ENCODE measurements at places on chromosomes 3 and 15. TPM values are rescaled to one million over a fixed set of nuclear protein-coding genes. Genes with fewer than 3 reads are reported as not detected.
A peak's percentile ranks its signal among the peaks of the same experiment; 100 is the strongest.

Gene TOP2B
- 187 TPM for total RNA-seq

DNA sequence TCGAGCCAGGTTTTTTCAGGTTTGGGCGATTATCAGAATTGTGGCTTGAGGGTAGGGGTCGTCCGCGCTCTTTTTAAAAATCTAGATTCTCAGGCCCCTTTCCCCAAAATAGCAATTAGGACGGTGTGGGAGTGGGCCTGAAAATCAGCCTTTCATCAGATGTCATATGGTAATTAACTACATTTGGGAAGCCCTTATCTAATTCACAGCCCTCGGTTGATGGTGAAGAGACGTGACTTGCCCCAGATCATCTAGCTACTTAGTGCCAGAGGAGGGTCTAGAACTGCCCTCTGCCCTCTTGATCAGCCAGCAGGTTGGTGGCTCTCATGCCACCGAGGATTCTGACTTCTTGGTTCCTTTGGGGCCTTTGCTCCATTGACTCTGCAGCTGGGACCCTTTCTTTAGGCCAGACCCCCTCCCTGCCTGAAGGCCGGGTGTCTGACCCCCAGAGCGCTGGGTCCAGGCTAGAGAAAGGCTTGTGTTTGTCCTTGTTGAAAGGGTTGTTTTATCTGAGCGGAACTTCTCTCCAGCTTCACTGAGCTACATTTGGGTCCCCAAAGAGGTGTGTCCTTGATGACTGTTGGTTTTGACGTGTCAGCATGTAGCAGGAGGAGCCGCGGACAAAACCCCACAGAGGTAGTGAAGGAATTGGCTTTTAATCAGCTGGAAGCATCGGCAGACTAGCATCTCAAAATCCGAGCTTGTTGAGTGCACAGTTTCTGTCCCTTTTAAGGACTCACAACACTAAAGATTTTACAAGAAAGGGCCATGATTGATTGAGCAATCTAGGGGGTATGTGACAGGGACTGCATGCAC, 857 bp downstream of the AEN start:
- H3K36me3 ChIP-seq = no peaks in the 10 kb centered on the region
- no peak for DNase-seq
- peak overlapping the region; percentile 87 for H3K27ac ChIP-seq
- peaks cover 45% of the 10 kb centered on the region for H3K4me1 ChIP-seq
- H3K27me3 ChIP-seq = no peaks in the 10 kb centered on the region

DNA sequence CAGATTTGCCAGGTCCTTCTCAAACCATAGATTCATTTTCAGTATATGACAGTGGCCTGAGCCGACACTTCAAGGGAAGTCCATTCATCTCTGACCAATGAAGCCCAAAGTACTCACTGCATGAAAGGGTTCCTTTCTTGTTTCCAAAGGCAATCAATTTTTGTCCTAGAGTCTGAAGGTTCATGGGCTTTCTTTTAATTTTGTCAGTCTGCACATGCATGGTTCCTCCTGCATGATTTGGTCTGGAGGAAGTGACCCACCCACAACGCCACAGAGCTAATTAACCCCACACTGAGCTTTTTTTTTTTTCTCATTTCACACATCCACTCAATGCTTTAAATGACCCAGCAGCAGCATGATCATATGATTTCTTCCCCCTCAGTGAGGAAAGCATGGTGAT, 216.4 kb downstream of the TIGIT start:
- peaks cover 14% of the 10 kb centered on the region for H3K36me3 ChIP-seq
- H3K27ac ChIP-seq = no peak overlapping the region
- H3K4me1 ChIP-seq = peaks cover 2% of the 10 kb centered on the region

DNA sequence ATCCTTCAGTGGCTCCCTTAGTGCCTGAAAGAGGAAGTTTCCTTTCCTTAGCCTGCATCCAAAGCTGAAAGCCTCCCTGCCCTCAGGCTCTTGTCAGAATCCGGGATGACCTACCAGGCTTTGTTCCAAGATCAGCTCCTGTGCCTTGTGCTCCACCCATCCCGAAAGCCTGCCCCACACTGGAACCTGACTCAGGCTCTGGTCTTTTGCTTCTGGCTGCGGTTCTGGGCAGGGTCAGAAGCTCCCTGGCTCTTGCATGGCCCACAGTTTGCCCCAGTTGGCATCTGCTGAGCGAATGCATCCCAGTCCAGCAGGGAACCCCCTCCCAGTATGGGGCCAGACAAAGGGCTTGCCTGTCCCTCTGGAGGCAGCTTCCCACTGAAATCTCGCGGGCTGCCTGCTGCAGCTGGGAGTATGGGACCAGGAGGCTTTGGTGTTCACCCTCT, 25.9 kb upstream of the KIF23 start:
- H3K27me3 ChIP-seq = no peaks in the 10 kb centered on the region
- H3K4me1 ChIP-seq = no peaks in the 10 kb centered on the region
- no peak overlapping the region for H3K4me3 ChIP-seq

DNA sequence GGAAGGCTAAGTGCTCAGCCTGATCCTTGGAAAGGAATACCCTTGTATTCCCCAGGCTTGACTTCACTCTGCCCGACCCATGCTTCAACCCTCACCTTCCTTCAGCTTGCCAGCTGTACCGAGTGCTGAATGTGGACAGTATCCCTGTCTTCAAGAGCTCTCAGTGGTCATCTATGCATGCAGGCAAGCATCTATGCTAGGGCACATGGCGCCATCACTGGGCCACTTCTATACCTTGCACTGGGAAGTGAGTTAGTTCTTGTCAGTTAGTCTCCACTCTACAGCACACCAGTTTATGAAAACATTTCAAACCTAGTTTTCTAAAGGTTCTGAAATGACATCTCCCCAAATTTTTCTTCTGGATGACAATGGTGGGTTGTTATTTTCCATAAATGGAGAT, 82.0 kb upstream of the MYRIP start:
- no peak for DNase-seq
- H3K27me3 ChIP-seq = peaks cover 2% of the 10 kb centered on the region
- no peak overlapping the region for H3K27ac ChIP-seq
- H3K4me3 ChIP-seq = no peak overlapping the region
